ENCODE measurements at places on chromosomes 1 and 21.

DNA sequence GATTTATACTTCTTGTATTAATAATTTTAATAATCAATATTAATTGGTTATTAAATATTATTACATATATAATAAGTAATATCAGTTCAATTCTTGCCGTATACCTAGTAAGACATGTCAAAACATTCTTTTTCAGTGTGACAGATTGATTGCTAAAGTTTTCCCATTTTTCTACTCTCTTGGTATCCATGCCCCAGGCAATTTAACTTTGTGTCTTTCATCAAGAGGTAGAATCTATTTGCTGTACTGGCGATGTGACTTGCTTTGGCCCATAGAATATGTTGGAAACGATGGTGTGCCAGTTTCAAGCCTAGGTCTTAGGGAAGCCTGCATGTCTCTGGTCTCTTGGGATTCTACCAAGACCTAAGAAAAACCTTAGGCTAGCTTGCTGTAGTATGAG is 436.1 kb upstream of the ADAMTS5 start:
- no peak for DNase-seq

DNA sequence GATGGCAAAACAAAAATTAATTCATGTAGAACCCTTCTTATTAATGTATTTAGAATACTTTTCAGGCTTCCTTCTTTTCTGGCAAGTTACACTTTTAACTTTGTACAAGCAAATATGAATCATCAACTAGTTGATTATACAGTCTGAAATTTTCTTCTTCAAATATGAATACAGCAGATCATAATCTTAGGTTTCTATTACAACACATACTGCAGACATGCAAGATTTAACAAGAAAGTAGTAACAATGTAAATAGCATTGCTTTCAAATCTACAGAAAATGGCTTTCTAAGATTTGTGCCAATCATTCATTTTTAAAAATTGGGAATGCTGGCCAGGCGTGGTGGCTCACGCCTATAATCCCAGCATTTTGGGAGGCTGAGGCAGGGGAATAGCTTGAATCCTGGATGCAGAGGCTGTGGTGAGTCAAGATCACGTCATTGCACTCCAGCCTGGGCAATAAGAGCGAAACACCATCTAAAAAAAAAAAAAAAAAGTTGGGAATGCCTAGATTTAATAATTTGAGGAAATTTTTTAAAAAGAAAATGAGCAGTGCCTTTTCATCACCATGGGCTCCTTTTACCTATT is 68.4 kb upstream of the DPYD start:
- no peak for DNase-seq

- no peak for DNase-seq
These were observed 13.7 kb upstream of the EPS8L3 start for GRCh38 chr1:109777436-109777835.

- no peak for DNase-seq
These were observed 10.0 kb downstream of the TTF2 start for GRCh38 chr1:117070124-117070523.

- peak; percentile 29 for DNase-seq
These were observed 133.4 kb downstream of the PLPPR5 start for GRCh38 chr1:98870959-98871903.

DNA sequence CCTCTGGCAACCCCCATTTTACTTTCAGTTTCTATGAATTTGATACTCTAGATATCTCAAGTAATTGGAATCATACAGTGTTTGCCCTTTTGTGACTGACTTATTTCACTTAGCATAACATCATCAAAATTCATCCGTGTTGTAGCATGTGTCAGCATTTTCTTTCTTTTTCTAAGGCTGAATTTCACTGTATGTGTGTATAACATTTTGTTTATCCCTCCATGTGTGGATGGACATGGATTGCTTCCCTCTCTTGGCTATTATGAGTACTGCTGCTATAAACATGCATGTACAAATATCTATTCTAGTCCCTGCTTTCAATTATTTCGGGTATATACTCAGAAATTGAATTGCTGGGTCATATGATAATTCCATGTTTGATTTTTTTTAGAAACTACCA is 97.3 kb downstream of the MAP3K21 start:
- DNase-seq: no peak

GRCh38 chr1:117284399-117285215 is 73.9 kb upstream of the VTCN1 start:
- no peak for DNase-seq

GRCh38 chr1:210371916-210372315 is 43.2 kb downstream of the HHAT start:
- no peak for DNase-seq

DNA sequence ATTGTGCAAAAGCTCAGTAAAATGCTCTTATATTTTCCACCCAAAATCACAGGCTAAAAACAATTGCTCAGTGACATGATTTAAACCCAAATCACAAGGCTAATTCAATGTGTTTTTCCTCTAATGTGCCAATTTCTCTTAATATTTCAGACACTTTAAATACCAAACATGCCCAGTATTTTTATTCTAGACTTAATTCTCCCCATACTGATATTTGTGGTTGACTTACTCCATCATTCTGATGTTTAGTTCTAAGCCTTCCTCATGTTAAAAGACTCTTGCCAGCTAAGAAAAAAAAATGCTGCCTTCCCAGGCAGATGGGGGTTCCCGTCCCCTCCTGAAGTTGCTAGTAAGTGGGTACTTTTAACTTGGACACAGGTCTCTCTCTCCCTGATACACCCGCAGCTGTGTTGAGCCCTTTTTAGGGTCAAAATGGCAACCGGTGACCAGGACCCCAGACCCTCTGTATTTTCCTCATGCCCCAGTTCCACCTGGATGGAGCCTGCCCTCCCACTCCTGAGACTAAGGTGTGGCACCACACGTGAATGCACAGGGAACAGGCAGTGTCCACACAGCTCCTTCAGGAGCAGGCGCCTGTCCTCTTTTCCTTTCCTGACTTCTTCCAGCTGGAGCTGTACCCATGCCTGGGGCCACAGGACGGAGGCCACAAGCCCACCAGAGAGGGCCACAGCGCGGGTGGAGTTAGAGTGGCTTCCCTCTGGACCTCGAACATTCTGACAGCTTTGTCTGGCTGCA is 118.9 kb downstream of the RIPK4 start:
- no peak for DNase-seq

DNA sequence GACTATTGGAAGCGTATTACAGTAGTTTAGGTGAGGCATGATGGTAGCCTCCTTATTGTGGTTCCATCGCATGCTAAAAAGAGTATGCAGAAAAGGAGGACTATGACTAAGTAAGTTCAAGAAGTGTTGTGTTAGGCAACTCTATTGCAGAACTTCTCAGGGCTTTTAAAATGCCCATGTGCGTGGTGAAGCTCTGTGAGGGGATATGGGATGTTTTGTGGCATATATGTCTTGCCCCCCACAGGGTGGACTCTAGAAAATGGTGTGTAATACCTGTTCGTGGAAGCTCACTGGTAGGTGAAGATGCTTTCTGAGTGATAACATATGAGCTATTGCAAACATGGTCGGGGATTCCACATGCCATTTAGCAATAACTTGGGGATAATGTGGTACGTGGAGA is 31.7 kb downstream of the MAN1A2 start:
- no peak for DNase-seq

DNA sequence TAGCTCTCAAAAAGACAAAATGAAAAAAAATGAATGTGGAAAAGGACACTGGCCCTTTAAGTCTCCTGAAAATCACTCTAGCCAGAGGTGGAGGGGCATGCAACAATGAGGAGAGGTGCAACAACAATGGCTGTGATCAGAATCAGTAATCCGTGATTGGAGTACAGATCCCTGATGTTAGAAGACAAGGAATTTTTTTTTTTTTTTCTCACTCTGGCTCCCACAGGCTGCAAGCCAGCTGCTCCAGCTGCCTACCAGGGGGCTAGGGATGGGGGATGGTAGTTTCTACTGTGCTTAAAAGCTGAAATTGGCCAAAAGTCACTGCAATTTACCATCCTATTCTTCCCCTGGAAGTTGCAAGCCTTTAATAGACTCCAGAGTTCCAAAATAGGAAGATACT is 54.5 kb downstream of the STYXL2 start:
- no peak for DNase-seq

GRCh38 chr1:208111646-208112190 is 132.5 kb downstream of the PLXNA2 start:
- no peak for DNase-seq

GRCh38 chr1:22039594-22040285 is 12.8 kb upstream of the CDC42 start:
- DNase-seq: peak; percentile 83

DNA sequence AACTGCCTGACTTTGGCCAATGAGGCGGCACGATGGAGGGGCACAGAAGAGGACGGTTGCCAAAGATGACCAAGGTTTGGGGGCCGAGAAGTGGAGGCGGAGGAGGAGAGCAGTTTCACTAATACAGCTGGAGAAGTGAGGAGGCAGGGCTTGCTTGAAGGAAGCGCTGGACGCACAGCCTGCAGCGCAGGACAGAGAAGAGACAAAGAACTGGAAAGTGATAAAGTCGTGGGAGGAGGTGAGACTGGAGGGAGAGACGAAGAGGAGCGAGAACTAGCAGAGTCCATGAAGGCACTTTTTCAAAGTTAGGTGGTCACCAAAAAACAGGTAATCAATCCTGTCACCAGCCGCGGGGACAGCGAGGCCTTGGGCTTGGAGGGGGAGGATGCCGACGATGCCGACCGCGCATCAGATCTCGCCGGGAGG is 771 bp downstream of the PACC1 start:
- peak; percentile 55 for DNase-seq

DNA sequence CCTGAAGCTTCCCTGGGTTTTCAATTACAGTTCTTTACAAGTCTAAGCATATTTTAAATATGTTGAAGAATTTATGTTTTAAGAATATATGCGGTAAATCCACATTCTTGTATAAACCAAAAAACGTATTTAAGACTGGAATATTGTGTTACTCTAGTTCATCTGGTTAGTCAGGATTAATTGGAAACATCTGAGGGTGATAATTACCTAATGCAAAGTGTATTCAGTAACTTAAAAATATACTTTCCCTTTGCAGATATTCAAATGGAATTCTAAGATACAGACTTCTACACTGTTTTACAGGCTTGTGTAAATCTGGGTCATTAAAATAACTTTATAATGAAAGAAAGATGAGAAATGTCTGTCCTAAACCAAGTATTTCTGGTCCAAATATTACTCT is 302.0 kb downstream of the VAV3 start:
- DNase-seq: no peak

GRCh38 chr1:45640293-45640692 is 16.4 kb upstream of the CCDC17 start:
- no peak for DNase-seq

DNA sequence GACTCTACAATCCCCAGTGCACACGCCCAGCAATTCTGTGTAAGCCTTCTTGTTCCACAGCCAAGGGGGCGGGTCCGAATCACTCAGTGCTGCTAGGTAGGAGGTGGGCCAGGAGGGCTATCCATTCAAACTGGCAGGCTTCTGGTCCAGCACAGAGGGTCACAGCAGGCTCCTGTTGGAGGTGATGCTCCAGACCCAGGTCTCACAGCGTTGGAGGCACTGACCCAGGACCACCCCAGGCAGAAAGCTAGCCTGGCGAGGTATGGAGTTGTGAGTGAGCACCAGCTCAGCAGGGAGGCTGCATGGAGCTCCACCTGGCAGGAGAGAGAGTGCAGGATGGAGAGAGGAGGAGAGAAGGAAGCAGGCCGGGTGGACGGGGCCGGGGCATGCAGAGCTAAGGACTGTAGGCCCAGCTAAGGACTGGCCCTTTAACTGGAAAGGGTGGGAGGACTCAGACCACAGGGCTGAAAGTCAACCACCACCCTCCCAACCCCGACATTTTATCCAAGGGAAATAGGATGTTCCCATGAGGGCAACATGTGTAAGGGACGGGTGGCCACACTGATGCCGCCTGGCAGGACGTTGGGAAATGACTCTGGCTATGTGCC is 38.7 kb downstream of the GPR161 start:
- no peak for DNase-seq

DNA sequence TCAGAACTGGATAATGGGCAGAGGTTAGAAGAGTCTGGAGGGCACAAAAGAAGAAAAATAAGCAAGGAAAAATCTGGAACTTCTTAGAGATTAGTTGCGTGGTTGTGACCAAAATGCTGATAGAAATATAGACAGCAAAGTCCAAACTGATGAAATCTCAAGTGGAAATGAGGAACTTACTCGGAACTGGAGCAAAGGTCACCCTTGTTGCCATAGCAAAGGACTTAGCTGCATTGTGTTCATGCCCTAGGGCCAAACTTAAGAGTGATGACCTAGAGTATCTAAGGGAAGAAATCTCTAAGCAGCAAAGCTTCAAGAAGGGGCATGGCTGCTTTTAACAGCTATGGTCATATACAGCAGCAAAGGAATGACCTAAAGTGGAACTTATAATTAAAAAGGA is 180.0 kb downstream of the TTLL7 start:
- no peak for DNase-seq

GRCh38 chr21:31945141-31945540 is 72.3 kb downstream of the HUNK start:
- DNase-seq: no peak

DNA sequence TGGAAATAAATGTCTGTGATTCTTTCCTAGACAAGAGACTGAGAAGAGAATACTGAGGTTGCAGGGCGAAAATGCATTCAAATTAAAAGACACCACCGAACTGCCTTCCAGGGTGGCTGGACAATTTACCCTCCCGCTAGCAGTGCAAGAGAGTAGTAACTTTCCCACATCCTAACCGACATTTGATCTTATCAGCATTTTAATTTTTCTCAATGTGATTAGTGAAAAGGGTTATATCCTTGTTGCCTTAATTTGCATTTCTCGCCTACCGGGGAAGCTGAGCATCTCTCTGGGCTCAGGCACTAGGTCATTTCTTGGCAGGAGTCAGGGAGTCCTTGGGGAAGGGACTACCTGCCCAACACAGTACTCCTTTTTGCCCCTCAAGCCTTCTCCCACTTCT is 2.8 kb downstream of the TNFRSF8 start:
- DNase-seq: no peak

GRCh38 chr21:44706706-44707581 is 4.4 kb downstream of the TSPEAR start:
- no peak for DNase-seq

- no peak for DNase-seq
These were observed 328.5 kb downstream of the KIF26B start for GRCh38 chr1:245483247-245483646.

DNA sequence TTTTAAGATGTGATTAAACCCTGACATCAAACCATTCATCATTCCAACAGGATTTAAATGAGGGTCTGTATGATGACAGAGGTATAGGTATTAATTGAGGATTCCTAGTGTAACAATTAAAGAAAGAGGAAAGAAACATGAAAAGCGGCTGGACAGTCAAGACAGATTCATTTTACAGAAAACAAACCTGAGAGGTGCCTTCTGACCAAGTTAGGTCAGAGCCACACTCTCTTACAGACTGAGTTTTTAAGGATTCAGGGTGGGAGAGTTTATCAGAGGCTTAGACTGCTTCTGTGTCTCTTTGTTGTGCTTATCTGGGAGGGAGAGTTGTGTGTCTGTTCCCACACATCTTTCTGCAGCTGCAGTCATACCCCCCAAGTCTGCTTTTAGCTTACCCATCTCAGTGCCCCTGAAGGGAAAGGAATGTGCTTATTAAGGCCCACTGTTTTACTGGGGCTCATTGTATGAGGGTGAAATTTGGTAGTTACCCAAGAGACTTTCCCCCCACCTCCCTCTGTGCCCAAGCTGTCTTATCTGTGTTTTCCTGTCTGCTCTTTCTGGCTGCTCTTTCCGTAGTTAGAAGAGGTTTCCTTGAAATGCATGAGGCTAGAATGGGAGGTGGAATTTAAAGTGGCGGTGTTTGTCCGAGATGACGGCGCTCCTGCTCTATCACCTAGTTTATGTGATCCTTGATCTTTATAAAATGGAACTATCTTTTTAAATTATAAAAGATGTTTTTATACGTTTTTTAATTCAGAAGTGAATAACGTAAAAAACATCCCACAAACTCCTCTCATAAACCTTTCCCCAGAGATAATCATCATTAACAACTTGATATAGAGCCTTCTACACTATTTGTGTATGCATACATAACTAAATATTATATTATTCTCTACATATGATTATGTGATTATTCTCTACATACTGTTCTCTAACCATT is 96.0 kb upstream of the TNFSF4 start:
- no peak for DNase-seq

All from stimulated activated CD4-positive, alpha-beta T cell treated with anti-CD3 and anti-CD28 coated beads, Interleukin-2, amount 100 ng/mL, for 24 hours (primary cell).